ENCODE measurements at places on chromosomes 3 and 15.

- no peak for DNase-seq
These were observed 188.6 kb downstream of the SHQ1 start for GRCh38 chr3:72659596-72659995.

DNA sequence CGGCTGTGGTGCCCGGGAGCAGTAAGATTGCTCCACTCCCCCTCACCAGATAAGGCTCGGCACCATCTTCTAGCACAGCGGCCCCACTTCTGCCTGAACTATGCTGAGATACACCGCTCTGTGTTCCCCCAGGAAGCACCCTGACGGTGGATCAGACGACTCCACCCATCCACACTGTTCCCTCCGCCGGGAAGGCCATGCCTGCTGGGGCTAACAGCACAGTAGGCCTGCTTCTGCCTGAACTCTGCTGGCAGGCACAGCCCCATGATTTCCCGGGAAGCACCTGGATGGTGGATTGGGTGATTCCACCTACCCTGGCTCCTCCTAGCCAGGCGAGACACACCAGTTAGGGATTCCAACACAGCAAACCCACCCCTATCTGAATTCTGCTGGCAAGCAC is 36.3 kb upstream of the PPM1L start:
- DNase-seq = no peak

- DNase-seq = no peak
These were observed 442.4 kb downstream of the MCTP2 start for GRCh38 chr15:94673801-94674200.

GRCh38 chr15:86054338-86054737 is 25.3 kb upstream of the AGBL1 start:
- DNase-seq = no peak

- DNase-seq = no peak
These were observed 424 bp downstream of the EAF2 start for GRCh38 chr3:121835465-121835801.

DNA sequence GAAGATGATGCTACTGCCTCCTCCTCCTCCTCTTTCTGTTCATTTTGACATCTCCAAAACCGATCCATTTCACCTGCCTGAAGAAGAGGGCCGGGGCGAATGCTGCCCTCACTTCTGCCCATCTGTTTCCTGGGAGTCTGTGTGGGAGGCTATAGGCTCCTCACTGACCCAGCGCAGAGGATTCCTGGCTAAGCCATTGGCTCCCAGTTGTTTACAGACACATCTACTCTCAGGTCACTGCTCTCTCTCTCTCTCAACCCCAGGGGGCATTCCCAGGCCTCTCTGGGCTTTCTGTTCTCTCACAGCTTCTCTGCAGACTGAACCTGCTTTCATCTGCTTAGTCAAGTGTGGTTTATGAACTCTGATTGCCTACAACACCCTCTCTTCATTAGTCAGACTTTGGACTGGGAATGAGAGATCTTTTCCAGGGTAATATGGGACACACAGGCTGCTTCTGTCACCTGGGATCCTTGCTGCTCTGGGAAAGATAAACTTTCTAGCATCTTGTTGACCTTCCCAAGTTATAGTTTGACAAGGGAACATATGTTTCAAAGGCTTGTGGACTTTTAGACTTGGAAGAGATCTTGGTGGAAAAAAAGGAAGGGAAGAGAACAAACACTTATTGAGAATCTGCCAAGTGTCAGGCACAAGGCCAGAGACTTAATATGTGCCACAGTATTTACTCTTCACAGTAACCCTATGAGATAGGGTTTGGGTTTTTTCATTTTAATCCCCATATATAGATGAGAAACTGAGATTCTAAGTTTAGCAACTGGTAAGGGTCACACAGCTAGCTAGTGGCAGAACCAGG is 30.2 kb upstream of the USP3 start:
- peak; percentile 66 for DNase-seq

DNA sequence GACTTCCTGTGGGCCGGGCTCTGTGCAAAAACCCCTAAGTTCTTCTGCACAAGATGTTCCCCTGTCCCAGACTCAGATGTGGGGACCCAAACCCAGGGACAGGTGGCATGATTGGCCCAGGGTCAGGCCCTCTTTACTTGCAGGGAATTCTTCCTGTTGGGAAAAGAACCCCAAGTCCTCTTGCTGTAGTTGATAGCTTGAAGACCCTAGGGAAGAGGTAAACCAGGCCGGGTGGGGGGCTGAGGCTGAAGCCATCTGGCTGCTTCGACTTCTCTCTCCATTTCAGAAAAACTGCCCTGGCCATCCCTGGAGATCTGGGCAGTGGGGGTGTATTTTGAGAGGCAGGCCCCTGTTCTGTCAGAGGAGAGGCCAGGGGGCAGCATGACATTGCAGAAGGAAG is 23.5 kb downstream of the SSUH2 start:
- no peak for DNase-seq

GRCh38 chr3:148879256-148879655 is 14.2 kb downstream of the CPA3 start:
- DNase-seq = no peak

- no peak for DNase-seq
These were observed 38.7 kb downstream of the WDR49 start for GRCh38 chr3:167615030-167615429.

DNA sequence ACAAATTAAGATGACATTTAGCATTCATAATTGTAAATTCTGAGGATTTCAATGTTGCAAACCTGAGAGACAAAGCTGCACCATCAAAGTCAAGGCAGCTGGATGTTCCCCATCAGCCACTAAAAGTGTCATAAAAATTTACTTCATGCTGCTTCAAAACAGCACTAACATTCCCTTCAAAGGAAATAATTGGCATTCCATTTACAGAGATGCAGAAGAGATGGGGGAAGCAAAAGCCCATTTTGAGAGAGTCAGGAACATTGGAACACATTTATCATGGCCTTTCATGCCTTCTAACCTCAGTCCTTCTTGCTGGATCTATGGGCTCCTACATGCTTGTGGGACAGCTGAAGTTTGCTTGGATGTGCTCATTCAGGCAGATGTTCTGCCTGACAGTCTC is 6.4 kb upstream of the TMEM158 start:
- no peak for DNase-seq

GRCh38 chr3:190621927-190622326 is 108.0 kb downstream of the IL1RAP start:
- DNase-seq = no peak

DNA sequence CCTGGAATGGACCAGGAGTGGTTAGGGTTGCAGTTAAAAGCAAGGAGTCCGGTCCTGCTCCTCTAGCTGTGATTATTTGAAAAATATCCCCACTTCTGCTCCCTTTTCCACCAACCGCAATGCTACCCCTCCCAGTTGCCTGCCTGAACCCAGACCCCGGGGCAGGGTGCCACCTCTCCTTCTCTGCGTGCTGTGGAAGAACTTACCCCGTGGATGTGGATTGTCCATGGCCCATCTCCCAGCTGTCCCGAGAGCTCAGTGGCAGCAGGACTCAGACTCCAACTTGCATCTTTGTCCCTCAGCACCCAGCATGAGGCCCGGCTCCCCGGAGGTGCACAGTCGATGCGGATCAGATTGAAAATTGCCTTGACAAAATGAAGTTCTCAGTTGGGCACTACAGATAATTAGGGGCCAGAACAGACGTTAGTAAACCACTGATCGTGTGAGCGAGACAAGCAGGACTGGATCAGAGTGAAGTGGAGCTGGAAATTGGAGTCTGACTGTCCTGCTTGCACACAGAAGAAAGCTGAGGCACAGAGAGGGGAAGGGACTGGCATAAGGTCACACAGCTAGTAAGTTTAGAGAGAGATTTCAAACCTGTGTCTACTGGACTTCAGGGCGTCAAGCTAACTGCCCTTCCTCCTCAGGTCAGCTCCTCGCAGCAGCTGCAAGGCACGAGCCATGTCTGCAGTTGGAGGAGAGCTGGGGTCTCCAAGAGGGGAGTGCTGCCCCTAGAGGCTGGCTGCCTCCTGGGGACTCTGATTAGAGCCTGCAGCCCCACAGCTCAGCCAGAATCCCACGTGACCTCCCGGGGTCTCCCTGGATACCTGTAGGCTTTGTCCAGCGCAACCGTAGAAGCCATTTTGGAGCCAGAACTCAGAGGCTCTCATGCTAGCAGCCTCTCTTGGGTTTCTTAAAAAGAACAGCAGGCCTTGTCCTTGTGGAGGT is 14.7 kb downstream of the SLC6A1 start:
- DNase-seq = no peak

GRCh38 chr3:13414040-13414729 is 5.9 kb downstream of the NUP210 start:
- DNase-seq = peak; percentile 82

- peak; percentile 73 for DNase-seq
These were observed 31.8 kb upstream of the ZNF774 start for GRCh38 chr15:90320062-90320884.

DNA sequence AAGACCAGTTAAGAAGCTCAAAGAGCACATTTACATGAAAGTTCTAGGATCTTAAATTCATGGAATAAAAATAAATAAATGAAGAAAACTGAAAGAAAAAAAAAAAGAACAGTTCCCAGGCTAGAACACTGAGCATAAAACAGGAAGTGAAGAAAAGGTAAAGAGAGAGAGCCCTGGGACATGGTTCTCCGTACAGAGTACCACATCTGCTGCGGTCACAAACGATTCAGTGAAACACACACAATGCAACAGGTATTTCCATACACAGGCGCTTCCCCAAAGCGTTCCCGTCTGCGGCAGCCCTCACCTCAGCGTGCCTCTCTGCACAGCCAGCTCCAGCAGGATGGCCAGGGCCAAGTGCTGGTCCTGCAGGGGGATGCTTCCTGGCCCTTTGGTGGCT is 49.4 kb downstream of the HERC2 start:
- DNase-seq = no peak

GRCh38 chr15:92653836-92654539 is 1.6 kb downstream of the FAM174B start:
- DNase-seq = no peak

- no peak for DNase-seq
These were observed 69.1 kb downstream of the P3H2 start for GRCh38 chr3:190051641-190052040.

- no peak for DNase-seq
These were observed 130.7 kb downstream of the EBLN2 start for GRCh38 chr3:73192036-73192738.

DNA sequence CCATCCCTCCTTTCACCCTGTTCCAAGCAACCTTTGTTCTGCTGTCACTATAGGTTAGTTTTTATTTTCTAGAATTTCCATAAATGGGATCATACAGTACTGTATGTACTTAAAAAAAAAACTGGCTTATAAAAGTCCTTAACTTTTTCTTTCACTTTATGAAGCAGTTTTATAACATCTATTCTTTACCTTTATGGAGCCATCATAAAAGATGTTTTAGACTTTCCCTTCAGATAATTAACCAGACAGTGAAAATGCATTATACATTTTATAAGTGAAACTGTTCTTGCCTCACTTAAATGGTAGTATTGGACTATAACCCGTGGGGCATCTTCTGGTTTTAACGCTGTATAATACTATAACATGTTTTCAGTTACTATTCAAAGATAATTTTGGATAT is 26.2 kb downstream of the PLS1 start:
- no peak for DNase-seq

DNA sequence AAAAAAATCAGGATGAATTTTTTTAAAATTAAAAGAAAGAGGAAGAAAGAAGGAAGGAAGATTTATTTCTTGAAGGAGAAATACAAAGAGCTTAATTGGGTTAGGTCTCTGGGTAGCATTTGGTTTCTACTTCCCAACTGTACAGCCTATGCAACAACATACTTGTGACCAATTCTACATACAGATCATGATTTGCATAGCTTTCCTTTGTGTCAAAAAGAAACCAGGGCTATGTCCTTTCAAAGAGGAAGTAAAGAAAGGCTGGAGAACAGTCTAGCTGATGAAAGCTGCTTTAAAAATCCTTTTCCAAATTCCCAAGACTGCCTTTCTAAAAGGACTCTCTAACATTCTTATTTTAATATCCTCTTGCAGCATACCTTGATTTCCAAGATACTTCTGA is 6.1 kb upstream of the HGD start:
- DNase-seq = no peak

GRCh38 chr3:135771760-135772159 is 193.8 kb upstream of the PPP2R3A start:
- DNase-seq = no peak

DNA sequence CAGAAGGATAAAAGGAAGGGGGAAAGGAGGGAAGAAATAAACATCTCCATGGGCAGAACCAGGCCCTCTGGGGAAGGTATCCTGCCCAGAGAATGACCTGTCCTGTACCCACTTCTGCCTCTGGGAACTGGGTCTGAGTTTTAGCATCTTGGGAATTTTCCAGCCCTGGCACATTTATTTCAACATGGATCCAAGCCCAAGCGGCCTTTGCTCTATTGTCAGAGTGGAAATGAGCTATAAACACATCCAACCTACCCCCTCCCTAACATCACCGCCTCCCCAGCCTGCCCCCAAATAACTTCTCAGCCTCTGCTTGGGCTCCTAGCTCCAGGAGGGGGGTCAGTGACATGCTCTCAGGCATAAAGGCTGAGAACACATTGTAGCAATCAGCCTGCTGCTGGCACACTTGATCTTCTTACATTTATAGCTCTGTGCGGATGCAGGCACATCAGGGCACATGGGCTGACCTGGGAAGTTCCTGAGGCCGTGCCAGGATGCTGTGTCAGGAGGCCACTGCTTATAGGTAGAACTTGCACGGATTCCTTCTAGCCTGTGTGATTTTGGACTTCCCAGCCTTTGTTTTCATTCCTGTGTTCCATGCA is 4.6 kb upstream of the OXTR start:
- DNase-seq = no peak

- DNase-seq = no peak
These were observed 185.8 kb upstream of the PPP2R3A start for GRCh38 chr3:135779590-135780235.

- no peak for DNase-seq
These were observed 567.3 kb upstream of the ZNF385D start for GRCh38 chr3:22318325-22318724.

DNA sequence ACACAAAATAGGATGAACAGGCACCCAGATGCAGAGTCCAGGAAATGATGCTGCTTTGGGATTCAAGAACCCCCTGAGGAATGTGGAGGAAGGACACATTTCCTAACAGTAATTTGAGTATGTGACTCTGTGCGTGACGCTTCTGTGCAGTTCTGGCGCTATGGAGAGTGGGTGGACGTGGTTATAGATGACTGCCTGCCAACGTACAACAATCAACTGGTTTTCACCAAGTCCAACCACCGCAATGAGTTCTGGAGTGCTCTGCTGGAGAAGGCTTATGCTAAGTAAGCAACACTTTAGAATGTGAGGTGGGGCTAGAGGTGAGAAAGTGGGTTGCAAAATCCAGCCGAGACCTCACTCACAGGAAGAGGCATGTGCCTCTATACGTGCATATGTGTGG is 28.3 kb downstream of the CAPN3 start:
- no peak for DNase-seq

DNA sequence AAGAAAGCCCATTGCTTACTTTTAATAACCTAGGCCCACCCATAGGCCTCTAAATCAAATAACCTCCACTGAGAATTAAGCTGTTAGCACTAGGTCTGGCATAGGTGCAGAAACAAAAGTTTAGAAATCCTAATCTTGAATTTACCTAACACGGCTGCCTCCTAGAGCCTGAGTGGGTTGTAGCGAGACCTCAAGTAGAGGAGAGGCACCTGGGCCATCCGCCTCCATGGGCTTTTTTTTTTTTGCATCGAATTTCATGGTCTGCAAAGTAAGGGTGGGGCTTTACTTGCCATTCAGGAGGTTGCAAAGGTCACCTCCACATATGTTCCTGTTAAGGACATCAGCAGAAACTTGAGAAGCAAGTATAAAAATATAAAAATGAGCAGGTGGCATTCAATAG is 6.6 kb upstream of the TPM1 start:
- DNase-seq = no peak

GRCh38 chr15:101201411-101202174 is 50.3 kb downstream of the CHSY1 start:
- peak; percentile 41 for DNase-seq

Data from CD4-positive, alpha-beta T cell treated with Interleukin-17A for 4 hours (primary cell).